BJ (cell line): ENCODE measurements at places on chromosomes 6 and 20. TPM values are rescaled to one million over a fixed set of nuclear protein-coding genes. Genes with fewer than 3 reads are reported as not detected.

The ULBP3 gene
- polyA plus RNA-seq: 5.6 and 6.0 TPM in 2 replicates

The RNF39 gene
- not detected in 2 replicates for polyA plus RNA-seq

DNA sequence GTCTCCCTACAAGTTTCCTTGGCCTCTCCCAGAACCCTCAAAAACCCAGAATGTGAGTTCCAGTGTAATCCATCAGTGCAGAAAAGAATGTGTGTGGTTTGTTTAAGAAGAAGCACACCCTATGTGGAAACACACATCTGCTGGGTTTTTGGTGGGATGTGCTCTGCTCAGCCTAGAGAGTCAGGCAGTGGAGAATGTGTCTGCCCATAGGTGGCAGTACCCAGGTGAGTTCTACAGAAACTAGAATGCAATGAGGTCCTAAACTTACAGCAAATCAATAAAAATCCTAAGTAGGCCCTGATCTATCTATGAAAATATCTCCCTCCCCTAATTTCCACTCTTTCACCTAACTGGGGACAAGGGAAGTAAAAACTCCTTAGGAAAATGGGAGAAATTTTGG lies 437.3 kb downstream of the DHX35 start:
- DNase-seq: no peak

- DNase-seq: peak; percentile 98
Observed at GRCh38 chr6:4358414-4359107, 223.2 kb upstream of the ECI2 start.
